ENCODE measurements at places on chromosomes 6 and 20.

GRCh38 chr6:3808759-3809514, 40.2 kb upstream of the FAM50B start:
- DNase-seq, result peak; percentile 62

- no peak for DNase-seq
Measured at GRCh38 chr6:19824058-19824807, 12.9 kb upstream of the ID4 start.

DNA sequence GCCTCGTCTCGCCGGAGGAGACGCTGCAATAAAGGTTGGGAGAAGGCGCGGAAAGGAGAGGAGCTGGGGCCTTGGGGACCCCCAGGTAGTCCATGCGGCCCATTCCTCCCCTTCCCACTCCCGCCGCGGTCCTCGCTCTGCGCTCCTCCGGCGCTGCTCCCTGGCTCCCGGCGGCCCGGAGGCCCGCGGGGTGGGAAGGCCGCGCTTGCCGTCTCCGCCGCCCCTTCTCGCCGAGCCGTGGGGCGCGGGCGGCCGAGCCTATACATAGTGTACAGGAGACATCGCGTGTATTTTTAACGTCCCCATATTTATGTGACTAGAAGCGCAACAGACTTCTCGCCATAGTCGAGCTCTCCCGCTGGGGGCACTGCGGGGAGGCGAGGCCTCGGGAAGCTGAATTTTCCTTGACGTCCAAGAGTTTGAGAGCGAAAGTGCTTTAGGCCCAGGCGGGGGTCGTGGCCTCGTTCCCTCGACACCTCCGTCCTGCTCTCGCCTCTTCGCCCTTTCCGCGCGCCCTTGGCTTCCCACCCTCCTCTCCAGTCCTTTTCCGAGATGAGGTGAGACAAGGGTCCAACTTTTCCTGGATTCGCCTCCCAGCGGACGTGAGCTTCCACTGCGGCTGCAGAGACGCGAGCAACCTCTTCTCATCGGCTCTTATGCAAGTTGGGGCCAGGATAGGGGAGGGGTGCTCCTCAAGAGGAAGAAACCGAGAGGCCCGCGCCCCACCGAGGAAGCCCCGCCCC, 29.0 kb downstream of the SLC12A5 start:
- no peak for DNase-seq

DNA sequence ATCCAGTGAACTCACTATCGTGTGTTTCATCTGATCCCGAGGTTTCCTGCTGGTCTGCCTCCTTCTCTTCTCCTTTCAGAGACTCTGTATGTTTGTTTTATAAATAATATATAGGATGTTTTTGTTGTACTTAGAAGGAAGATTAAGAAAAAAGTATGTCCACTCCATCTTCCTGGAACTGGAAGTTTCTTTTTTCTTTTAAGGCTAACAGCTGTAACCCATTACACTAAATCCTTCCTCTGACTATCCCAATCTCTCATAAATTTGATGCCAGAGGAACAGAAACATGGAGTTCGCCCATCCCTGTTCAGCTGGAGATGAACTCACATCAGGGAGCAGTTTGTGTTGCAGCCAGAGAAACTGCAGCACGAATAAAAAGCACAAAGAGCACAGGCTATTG, 20.7 kb downstream of the RIPK1 start:
- DNase-seq, result no peak

DNA sequence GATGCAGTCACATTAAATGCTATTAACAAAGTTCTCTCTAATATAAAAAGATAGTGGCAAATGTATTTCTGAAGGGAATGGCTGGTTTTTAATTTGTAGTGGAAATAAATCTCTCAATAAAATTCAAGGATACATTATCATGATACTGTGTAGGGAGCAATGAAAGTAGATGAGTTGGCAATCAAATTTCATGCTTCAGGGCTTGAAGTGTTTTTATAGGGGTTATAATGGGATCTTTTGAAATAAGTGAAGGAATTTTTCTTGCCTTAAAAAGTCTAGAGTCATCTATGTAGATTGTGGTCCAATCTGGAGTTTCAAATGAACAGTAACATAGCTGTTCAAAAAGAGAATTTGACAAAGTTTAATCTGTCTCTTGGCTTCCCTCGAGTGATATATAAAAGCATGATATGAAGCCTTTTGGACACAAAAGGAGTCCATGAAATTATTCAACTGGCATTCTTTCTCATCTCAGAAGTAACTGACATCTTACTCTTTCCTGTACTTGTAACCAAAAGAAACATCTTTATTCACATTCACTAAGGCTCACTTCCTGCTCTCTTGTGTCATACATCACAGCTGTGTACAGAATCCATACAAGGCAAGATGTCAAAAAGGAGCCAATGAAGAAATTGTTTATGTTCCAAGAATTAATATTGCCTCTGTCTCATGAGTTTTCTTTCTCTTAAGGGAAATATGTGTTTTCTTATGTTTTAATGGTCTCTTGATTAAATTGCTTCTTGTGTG, 591.0 kb upstream of the GJE1 start:
- no peak for DNase-seq

- DNase-seq, result no peak
Measured at GRCh38 chr20:6566821-6567220, 200.7 kb upstream of the BMP2 start.

- DNase-seq, result no peak
Measured at GRCh38 chr20:16819483-16819882, 71.3 kb downstream of the OTOR start.
